ENCODE measurements at places on chromosomes 7 and 10.

DNA sequence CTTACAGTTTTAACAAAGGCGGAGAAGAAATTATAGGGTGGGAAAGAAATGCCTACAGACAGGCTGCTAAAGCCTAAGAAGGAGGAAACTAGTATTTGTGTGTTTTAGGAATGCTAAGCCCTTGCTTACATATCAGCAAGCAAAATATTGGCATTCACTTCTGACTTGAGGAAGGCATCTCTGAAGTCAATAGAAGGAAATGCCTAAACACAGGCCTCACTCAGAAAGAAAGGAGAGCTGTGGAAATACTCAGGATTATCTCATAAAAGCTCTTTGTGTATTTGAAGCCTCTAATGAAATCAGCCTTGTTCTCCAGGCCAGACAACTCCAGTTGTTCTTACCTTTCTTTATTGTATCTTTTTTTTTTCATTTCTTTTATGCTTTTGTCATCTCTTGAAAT lies 158.0 kb downstream of the AUTS2 start:
- no peak for DNase-seq

- DNase-seq: no peak
Observed at GRCh38 chr7:54394834-54395233, 147.3 kb upstream of the VSTM2A start.

DNA sequence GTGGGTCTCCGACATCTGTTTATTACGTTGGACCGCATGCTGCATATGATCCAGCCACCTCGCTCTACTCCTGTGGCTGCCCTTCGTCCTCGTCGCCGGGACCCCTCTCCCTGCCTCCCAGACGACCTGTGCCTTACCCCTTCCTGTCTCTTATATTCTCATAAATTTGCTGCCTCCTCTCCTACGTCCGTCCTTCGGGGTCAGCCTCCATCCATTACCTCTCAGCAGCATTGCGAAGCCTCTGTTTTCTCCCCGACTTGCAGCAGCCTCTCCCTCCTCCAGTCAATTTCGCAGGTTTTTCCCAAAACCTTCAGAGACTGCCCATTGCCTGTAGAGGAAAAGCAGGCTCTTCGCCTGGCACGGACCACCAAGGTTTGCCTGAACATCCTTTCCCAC lies 39.4 kb upstream of the LEP start:
- DNase-seq: no peak

GRCh38 chr7:74325210-74325565 lies 36.0 kb downstream of the CLIP2 start:
- DNase-seq: no peak

GRCh38 chr7:45176091-45176490 lies 18.5 kb downstream of the RAMP3 start:
- no peak for DNase-seq

- DNase-seq: no peak
Observed at GRCh38 chr10:124547647-124548168, 86.1 kb downstream of the LHPP start.

GRCh38 chr7:47885309-47885986 lies 62.8 kb downstream of the PKD1L1 start:
- DNase-seq: no peak

GRCh38 chr10:67815571-67816059 lies 22.4 kb downstream of the DNAJC12 start:
- no peak for DNase-seq

DNA sequence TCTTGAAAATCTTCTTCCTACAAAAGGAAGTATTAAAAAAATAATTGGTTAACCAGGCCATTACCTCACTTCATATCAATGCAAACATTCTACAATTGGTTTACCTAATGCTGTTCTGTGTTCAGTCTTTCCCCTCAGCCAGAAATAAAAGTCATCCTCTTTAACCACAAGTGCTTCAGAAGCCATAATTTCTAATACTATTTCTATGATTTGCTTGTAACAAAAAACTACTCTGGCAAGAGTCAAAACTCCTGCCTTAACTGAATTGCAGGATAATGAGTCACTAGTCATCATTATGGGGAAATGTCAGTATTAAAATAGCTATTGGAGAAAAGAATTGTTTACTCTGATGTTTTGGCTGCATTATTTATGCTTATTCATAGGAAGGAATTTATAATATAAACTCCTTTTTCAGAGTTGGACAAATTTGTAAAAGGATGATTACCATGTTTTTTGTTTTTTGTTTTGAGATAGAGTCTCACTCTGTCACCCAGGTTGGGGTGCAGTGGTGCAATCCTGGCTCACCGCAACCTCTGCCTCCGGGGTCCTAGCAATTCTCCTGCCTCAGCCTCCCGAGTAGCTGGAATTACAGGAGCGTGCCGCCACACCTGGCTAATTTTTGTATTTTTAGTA lies 55.5 kb upstream of the ODAD2 start:
- DNase-seq: no peak

DNA sequence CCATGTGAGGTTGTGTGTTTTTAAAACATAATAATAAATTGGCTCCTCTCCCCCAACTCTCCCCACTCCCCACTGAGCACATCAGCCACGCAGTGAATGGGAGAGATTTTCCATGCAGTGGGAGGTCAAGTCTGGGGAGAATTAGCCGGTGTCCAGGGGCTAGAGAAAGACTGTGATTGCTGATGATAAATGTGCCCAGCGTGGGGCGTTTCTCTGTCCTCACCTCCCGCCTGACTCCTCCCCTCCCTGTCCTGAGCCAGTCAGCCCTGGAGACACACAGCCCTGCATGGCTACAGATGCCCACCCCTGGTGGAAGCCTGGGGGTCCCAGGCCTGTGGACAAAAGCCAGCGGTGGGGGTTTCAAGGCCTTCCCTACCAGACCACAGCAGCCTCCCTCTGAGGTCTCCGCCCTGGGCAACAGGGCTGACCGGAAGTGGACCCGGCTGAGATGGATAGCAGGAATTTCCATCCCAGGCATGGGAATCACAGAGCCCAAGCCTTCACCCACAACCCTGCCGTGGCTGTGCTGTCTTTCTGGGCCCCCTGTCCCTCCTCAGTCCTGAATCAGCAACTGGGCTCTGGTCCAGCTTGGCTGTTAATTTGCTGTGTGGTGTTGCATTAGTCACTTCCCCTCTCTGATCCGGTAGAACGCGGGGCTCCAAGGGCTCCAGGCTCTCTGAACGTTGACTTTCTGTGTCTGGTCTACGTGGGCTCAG lies 46.8 kb upstream of the SLC29A3 start:
- DNase-seq: no peak

- no peak for DNase-seq
Observed at GRCh38 chr10:7967035-7967434, 87.5 kb upstream of the GATA3 start.

- DNase-seq: no peak
Observed at GRCh38 chr10:77909749-77910375, 16.7 kb downstream of the DLG5 start.

DNA sequence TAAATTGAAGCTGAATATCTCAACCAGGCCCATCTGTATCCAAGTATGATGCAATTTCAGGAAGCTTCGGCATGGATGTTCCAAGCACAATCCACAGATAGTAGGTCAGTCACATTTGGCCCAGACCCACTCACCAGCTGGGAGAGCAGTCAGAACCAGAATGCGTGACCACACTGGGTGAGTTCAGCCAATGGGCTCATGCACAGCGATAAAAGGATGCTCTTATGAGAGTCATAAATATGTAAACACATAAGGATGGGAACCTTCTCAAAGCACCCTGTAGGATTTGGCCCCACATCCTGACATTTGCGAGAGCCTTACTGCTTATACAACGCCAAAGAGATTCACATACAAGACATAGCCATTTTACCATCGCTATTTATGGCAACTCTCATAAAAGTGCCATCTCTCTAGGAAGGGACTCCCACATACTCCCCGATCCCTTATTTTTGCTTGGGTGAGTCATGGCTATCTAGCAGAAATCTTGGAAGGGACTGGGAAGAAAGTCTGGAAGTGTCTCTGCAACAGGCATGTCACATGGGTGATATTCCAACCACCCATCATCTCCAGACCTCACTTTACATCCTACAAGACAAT lies 3.0 kb downstream of the AFAP1L2 start:
- no peak for DNase-seq

- no peak for DNase-seq
Observed at GRCh38 chr7:36965625-36966024, 241.3 kb upstream of the AOAH start.

- no peak for DNase-seq
Observed at GRCh38 chr7:2071133-2071832, 161.5 kb downstream of the MAD1L1 start.

DNA sequence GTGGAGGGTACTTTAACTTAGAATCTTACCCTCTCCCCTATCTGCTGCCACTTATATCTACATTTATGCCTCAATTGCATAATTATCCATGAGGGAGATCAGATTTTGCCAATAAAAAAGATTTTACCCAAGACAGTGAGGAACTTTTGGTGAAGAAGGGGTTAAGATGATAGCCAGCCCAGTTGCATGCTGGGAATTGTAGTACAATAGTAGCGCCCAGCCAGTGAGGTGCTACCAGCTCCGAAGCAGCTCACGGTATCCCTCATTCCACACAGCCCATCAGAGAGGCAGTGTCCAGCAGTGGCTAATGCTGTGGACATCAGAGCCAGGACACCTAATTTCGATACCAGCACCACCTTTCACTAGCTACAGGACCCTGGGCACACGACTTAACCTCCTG lies 5.9 kb upstream of the LGI1 start:
- no peak for DNase-seq

GRCh38 chr10:132131581-132132420 lies 54.9 kb upstream of the DPYSL4 start:
- no peak for DNase-seq

DNA sequence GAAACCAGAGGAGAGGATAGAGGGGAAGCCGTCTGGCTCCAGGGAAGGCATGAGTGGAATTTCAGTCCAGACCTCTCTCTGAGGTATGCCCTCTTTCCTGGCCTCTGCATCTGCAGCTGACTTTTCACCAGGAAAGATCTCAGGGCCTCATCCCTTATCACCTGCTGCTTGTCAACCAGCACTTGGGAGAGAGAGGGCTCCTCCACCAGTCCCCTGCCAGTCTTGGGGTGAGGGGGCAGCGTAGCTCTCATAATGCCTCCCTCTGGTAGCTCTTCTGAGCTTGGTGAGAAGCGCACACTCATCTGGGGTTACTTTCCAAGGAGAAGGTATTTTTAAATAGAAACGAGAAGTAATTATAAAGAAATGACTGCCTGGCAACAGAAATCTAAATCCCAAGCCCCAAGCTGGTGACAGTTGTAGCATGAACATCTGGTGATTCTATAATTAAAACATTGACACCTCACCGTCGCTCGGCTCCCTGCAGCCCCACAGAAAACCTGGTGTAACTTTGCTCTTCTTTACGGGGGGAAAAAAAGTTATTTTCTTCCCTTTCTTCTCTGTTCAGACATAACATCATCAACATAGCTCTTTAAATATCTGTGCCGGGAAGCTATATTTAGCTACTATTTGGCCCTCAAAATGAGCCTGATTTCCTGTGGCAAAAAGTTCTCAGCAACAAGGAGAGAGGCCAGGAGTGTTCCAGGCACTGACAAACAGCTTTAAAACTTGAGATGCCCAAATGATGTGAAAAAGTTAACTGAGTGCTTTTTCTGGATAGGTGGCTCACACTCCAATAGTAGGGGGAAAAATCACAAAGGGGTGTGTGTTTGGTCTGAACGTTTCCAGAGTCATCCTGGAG lies 26.9 kb downstream of the HIP1 start:
- no peak for DNase-seq

- DNase-seq: no peak
Observed at GRCh38 chr10:70228491-70228890, 4.7 kb downstream of the PPA1 start.

GRCh38 chr7:157139111-157139809 lies 534 bp downstream of the UBE3C start:
- peak; percentile 58 for DNase-seq

GRCh38 chr7:70763961-70764691 lies 367.8 kb upstream of the GALNT17 start:
- DNase-seq: peak; percentile 27

GRCh38 chr7:45511721-45512597 lies 62.2 kb upstream of the ADCY1 start:
- no peak for DNase-seq

- DNase-seq: no peak
Observed at GRCh38 chr7:41305001-41305400, 397.9 kb downstream of the INHBA start.

- no peak for DNase-seq
Observed at GRCh38 chr10:11602919-11603523, 8.4 kb downstream of the USP6NL start.

GRCh38 chr7:73830681-73831583 lies at the start of gene CLDN4:
TSS of gene CLDN4 (plus strand) at chr7:73830996. CDS start at chr7:73831202, 206 bp downstream.
- DNase-seq: no peak

GRCh38 chr7:44912775-44913347 lies 27.5 kb upstream of the PURB start:
- DNase-seq: no peak
